ENCODE measurements at places on chromosomes 11 and 22.
A peak's percentile ranks its signal among the peaks of the same experiment; 100 is the strongest.

DNA sequence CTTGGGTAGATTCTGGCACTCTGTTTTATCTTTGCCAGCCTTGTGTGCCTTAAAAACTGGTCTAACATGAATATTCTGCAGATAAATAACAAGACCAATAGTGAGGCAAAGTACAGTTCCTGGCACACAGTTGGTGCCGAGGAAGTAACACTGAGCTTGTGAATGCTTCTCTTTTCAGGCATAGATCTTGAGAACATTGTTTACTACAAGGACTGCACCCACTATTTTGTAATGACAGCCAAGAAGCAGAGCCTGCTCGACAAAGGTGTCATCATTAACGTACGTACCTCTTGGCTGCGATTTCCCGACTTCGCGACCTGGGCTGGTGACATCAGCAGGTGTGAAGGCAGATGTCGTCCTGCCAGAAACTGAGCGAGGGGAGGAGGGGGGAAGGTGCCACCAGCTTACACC, 105.7 kb downstream of the MICAL2 start:
- DNase-seq, result no peak

- no peak for DNase-seq
Observed at GRCh38 chr22:26615830-26616435, 1.9 kb downstream of the CRYBB1 start.

GRCh38 chr11:9081153-9081552, 10.2 kb downstream of the SCUBE2 start:
- DNase-seq, result no peak

DNA sequence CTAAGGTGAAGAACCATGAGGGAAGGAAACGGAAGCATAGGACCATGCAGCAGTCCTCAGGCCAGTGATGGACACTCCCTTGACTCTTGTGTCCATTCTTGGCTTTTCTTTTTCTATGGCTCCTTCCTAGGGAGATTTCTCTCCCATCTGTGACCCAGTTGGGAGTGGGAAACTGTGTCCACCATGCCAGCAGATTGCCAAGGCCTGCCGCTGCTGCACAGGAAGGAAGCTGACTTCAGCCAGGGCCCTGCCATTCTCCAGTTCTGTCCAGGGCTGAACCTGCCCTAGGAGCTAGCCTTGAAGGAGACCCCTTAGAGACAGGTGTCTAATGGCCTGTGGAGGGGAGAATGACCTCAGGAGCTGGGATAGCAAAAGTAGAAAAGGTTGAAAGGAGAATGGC, 17.4 kb downstream of the SSH3 start:
- DNase-seq, result no peak

DNA sequence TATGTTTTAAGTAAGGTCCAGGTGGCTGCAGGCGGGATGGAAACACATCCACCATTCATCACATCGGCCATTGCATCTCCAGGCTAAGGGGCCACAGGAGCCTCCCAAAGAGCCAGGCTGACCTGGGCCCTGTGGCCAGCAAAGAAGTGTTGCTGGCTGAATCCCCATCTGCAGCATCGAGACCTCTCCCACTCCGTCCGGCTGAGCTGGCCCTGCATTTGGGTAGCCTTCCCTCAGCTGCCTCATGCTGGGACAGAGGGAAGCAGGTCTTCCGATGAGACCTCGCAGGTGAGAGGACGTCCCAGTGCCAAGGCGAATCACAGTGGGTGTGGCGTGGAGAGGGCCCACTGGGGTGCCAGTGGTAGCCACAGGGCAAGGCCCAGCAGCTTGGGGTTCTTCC, 24.5 kb downstream of the RSPH14 start:
- no peak for DNase-seq

GRCh38 chr11:121795174-121795573, 320.8 kb downstream of the BLID start:
- no peak for DNase-seq

DNA sequence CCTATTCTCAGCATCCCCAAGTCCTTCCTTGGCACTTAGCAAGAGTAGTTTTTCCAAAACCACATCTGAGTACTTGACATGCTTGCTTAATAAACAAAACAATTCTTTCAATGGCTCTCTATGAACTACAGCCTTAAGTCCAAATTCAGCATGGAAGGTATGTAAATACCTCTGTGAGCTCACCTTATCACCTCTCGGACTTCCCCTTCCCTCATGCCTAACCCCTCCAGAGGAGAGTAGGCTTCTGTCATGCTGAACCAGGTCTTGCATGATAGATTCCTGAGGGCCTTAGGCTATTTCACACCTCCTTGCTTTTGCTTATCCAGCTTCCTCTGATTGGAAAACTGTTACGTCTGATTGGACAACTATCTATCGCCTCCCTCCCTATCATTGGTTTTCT, 312.9 kb upstream of the CCDC90B start:
- DNase-seq, result peak; percentile 81

DNA sequence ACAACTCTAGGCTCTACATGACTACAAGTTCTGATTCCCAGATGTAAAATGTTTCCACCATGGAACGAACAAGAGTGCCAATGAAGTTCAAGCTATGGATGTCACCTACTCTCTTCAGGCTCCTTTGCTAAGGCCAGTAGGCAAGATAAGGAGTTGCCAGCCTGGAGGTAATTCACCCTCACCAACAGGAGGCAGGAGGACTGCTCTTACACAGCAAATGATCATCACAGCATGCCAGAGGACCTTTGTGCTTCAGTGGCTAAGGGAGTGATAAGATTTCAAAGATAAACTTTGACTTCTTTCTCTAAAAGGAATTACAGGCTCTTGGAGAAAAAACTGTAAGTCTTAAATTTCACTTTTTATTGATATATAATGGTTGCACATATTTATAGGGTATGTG, 54.1 kb upstream of the SLC36A4 start:
- no peak for DNase-seq

- no peak for DNase-seq
Observed at GRCh38 chr11:117945047-117945810, 16.0 kb upstream of the TMPRSS13 start.

DNA sequence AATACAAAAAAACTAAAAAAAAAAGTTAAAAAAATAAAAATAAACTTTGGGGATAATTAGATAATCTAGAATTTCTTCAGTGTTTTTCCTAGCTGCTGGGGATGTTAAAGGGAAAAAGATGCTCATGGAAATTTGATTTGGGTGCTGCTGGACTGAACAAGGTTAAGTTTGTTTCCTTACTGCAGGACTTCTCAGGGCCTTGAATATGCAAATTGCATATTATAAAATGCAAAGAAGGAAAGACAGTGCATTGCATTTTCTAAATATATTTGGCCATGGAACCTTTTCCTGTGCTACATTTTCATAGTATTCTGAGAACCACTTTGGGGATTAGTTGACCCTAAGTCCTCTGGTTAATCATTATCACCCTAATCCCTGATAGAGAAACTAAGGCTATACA, 79.6 kb downstream of the ABTB2 start:
- no peak for DNase-seq

DNA sequence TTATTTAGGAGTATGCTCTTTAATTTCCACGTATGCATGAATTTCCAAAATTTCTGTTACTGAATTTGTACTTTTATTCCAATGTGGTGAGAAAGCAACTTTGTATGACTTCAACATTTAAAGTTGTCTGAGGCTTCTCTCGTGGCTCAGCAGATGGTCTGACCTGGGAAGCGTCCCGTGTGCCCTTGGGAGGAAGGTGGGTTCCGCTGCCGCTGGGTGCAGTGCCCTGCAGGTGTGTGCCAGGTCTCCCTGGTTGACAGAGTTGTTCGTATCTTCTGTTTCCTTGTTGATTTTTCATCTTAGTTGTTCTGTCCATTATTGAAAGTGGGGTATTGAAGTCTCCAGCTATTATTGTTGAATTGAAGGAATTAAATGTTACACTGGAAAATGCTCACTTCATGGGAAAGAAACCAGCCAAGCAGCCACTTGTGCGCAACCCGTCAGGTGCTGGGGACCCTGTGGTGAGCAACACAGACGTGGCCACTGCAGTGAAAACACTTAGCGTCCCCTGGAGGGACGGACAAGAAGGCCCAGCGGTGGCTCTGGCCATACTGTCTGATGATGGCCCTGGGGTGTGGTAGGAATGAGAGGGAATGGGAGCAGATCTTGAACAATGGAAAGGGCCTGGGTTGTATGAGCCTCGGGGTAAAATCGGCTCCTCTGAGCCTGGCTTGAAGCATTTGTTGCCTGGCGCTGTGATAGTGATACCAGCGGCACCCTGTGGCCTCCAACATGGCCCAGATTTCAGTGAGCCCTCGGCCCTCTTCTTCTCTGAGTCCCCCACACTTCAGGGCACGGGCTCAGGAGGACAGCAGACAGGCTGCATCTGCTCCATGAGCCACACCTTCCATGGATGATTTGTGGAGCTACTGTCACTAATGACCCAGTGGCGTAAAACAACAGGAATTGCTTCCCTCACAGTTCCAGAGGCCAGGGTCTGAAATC, 31.5 kb upstream of the KRTAP5-7 start:
- no peak for DNase-seq

DNA sequence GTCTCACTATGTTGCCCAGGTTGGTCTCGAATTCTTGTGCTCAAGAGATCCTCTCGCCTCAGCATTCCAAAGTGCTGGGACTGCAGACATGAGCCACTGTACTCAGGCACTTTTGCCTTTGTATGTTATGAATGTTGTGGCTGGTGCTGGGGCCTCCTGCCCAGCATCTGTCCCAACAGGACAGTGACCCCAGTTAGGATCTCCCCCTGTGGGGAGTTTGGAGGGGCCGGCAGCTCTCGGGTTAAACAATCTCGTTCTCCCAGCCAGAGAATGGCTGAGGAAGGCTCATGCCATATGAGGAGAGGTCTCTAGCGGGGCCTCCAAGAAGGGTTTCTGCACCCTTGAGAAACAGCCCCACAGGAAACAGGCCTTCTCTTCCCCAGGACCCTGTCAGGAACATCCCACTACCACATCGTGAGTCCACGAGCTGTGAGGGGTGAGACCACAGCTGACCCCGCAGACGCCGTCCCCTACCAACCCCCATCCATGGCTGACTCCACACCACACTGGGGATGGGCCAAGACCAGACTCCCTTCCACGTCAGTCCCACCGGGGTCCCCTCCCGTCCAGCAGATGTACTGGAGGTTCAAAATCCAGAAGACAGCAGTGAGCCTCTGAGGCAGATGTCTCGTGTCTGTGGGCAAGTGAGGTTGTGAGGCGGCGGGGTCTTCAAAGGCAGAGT, 54.1 kb downstream of the SHANK2 start:
- no peak for DNase-seq

DNA sequence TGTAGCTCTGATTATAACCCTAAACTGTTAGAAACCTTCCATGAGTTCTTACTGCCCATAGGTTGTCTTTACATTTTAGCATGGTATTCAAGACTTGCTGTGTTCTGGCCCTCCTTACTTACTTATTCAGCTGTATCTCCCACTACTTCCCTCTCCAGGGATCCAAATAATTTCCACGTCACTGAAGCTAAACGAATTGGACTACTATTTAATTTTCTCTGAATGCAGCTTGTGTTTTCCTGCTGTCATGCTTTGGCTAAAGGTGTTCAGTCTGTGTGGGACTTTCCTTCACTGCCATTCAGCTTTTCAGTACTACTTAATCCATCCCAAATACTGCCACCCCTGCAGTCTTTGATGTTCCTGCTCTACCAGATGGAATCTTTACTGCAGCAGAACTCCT, 88.3 kb downstream of the UVRAG start:
- no peak for DNase-seq
